ENCODE measurements at places on chromosomes 11 and 22.
A peak's percentile ranks its signal among the peaks of the same experiment; 100 is the strongest.

- no peak for DNase-seq
Measured at GRCh38 chr11:105183426-105183825, 43.9 kb upstream of the CARD18 start.

- no peak for DNase-seq
Measured at GRCh38 chr22:48644997-48645396, 1182.7 kb downstream of the BRD1 start.

DNA sequence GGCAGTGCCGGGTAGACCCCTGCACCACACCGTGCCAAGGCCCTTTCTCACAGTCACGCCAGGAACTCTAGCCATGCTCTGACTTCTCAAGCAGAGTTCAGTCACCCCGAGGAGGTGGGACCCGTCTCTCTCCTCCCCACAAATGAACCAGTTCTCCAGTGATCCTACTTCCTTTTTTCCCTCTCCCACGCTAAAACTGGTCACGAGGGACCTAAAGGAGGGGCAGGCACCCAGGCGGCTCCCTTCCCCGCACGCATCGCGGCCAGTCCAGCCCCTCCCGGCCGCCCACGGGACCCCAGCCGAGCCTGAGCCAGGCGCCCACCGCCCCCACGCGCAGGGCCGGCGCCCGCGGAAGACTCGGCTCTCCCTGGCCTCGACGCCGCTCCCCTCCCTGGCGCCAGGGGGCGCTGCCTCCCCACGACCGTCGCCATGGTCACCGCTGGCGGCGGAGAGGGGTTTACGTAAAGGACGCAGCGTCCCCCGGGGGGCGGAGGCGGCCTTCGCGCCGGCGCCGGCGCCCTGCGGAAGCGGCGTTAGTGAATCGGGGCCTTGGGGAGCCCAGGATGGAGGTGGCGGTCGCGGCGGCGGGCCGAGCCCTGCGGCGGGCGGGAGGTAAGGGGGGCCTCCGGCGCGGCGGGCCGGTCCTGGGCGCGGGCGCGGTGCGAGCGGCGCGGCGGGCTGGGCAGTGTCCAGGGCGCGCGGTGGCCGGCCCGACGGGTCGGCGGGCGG lies at the start of gene DAGLA:
DAGLA (plus strand) TSS at position 499 of the 729 bp plus-strand sequence. CDS start 39,765 bp downstream, outside the sequence.
- DNase-seq, result peak; percentile 71

DNA sequence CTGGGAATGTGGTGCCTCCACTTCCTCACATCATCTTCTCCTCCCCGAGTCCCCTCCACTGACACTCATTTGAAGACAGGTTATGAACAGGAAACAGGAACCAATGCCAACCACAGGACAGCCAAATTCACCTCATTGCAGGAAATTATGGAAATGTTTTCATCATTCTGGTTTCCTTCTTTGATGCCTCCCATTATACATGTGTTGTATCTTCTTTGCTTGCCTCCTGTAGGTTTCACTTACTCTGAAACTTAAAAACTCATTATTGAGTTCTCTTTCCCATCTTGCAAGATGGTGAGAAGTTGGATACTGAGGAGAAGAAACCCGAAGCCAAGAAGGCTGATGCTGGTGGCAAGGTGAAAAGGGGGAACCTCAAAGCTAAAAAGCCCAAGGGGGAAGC lies 108.5 kb downstream of the PHF21B start:
- DNase-seq, result no peak

DNA sequence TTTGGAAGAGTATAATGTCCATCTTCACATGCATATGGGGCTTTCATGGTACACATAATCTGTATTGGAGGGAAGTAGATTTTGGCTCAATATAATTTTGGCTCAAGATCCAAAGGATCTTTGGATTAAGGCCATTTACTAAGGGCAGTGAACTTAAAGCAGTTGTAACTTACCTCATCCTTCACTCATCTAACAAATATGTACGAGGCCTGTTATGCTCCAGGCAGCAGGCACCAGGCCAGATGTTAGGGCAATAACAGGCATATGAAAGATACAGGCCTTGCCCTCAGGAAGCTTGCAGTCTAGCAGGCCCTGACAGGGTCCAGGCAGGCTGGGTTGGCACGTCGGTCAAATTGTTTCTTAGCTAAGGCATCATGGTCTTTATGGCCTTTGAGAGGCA lies 44.6 kb downstream of the LIF start:
- DNase-seq, result no peak
